ENCODE measurements at places on chromosomes 12 and 14.

DNA sequence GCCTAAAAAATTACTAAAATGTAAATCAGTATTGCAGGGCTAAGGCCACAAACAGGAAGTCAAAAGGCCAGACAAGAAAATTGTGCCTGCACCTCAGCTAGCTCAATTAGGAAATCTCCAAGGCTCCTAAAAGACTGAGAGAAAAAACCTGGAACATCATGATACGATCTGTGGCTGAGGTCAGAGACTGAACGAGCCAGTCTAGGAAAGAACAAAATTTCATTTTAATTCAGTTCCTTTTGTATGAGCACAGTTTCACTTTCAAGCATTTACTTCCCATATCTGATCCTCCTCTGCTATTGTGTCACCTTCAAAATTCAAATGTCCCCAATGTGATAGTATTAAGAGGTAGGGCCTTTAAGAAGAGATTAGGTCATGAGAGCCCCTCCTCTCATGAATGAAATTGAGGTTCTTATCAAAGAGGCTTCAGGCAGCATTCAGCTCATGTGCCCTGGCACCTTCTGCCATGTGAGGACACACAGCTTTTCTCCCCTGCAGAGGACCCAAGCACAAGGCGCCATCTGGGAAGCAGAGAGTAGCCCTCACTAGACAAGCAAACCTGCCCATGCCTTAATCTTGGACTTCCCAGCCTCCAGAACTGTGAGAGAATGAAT is 14.8 kb downstream of the PRKAB1 start:
- DNase-seq = no peak

DNA sequence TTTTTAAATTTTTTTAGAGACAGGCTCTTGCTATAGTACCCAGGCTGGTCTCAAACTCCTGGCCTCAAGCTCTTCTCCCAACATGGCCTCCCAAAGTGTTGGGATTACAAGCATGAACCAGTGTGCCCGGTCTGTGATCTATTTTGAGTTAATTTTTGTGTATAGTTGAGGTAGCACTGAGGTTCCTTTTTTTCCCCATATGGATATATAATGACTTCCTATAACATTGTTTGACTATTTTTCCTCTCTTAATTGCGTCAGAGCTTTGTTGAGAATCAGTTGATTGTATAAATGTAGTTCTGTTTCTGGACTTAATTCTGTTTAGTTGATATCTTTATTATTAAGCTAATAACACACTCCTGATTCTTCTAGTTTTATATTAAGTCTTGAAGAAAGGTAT is 8.6 kb upstream of the M6PR start:
- no peak for DNase-seq

GRCh38 chr14:99479160-99479905 is 1.3 kb downstream of the SETD3 start:
- DNase-seq = no peak

DNA sequence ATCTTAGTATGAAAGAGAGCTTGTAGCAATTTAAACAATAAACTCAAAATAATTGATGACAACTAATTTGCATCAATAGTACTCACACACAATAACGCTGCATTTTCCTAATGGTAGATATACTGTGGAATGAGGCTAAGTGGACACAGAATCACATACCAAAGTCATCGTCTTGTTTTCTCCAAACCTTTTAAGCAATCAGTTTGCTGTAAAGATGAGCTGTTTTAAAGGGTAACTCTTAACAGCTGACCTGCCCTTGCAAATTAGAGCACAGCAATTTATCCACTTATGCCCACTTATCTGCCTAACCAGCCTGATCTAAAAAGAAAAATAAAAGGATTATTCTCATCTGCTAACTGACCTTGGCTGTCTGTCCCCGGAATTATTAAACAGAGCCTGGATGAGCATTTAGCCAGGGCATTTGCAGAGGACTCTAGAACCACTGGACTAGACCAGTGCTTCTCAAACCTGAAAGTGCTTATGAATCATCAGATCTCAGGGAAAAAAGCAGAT is 174.3 kb upstream of the BCL2L14 start:
- no peak for DNase-seq

DNA sequence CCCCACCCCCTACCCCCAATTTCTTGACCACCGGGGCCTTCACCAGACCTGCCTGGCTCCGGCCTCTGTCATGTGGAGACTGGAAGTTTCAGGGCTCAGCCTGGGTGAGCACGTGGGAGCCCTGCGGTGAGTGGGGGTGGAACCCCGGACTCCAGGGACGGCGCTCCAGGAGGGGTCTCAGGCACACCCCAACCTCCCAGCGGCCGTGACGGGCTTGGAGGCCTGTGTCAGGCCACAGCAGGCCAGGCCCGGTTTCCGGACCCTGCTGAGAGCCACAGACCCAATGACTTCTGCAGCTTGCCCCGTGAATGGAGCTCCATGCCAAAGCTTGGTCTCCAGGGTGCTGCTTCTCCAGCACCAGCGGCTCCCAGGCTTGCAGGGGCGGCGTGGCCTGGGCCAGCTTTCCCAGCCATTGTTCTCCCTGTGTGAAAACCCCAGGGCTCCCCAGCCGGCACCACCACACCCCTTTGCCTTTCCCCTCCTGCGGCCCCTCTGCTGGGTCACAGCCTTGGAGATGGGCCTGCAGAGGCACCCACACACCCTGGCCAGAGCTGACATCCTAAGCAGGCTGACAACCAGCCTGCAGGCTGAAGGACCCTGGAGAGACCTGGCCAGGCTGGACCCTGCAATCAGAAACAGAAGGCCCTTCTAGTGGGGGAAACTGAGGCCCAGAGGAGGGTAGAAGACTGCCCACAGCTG is 186.2 kb upstream of the C14orf180 start:
- DNase-seq = no peak

DNA sequence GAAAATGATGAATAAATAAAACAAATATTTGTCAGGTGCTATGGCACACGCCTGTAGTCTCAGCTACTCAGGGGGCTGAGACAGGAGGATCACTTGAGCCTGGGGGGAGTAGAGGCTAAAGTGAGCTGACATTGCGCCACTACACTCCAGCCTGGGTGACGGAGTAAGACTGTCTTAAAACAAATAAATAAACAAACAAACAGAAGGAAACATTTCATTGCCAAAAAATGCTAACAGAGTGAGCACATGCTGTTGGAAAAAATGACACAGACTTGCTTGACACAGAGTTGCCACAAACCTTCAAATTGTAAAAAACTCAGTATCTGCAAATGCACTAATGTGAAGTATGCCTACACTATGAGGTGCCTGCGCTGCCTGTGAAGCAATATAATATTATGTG is 50.8 kb upstream of the AP4S1 start:
- no peak for DNase-seq

DNA sequence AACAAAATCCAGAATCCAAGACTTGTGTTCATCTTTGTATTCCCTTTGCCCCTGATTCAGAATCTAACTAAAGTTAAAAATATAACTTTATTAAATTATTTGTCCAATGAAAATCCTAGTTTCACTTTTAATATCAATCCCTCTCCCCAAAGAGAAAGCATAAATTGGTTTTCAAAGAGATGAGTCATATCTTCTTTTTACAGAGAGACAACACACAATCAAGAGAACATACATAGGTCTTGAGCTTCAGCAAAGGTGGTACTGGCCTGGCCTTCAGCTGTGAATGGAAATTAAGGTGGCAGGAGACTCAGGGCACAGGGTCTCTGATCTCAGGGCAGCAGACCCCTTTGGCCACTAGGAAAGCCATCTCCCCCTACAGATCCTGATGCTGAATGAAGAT is 4.3 kb upstream of the ASCL1 start:
- no peak for DNase-seq

- DNase-seq = peak; percentile 17
These were observed 109.2 kb downstream of the ATXN7L3B start for GRCh38 chr12:74646831-74647230.
